Activated naive CD8-positive, alpha-beta T cell treated with anti-CD3 and anti-CD28 coated beads for 36 hours (primary cell): ENCODE measurements at places on chromosomes 5 and 9. TPM values are rescaled to one million over a fixed set of nuclear protein-coding genes. Genes with fewer than 3 reads are reported as not detected.

Gene OBP2B
- total RNA-seq, result not detected

Gene AGXT2
- total RNA-seq, result not detected

Gene GOLM1
- 6.4 TPM for total RNA-seq

Gene PCDHAC2
- not detected for total RNA-seq

Gene PCA3
- not detected for total RNA-seq

Gene GABRP
- not detected for total RNA-seq

Gene PHYHD1
- 0.52 TPM for total RNA-seq

Gene SYK
- 0.48 TPM for total RNA-seq

Gene CBY3
- total RNA-seq, result 0.68 TPM

Gene IL4
- not detected for total RNA-seq

Gene TRIM36
- total RNA-seq, result 0.19 TPM

Gene JADE2
- 80.2 TPM for total RNA-seq

Gene WDR38
- total RNA-seq, result not detected

Gene FABP6
- total RNA-seq, result not detected
